Trophoblast cell (in vitro differentiated cells and primary cell): ENCODE measurements at places on chromosomes 12 and 14.
A peak's percentile ranks its signal among the peaks of the same experiment; 100 is the strongest.

GRCh38 chr14:68762953-68763764, 29.7 kb downstream of the ZFP36L1 start:
- DNase-seq: no peak

- DNase-seq: no peak
These were observed 129.0 kb upstream of the HMGA2 start for GRCh38 chr12:65695113-65695865.

- no peak for DNase-seq
These were observed 141.1 kb downstream of the HMGA2 start for GRCh38 chr12:65965358-65965757.

- no peak for DNase-seq
These were observed 179.7 kb downstream of the SSPN start for GRCh38 chr12:26374934-26375680.

- no peak for DNase-seq
These were observed 211.2 kb upstream of the AVPR1A start for GRCh38 chr12:63362166-63362565.

GRCh38 chr12:95286713-95287112, 69.1 kb downstream of the VEZT start:
- DNase-seq: no peak

DNA sequence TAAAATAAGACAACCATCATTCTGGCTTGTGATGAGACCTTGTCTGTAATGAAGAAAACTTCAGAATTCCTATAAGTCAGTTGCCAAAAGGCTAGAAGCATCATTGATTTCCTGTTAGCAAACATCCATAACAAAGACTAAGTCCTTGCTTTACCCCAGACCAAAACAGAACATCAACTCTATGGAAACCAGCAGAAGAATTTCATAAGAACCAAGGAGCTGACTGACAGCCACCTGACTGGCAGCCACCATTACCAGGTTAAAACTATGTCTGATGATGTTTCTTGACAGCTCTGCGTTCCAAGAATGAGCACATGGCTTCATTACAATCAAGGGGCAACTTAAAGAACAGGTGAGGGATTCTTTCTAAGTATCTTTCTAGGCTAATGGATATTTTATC, 29.3 kb downstream of the HECTD4 start:
- no peak for DNase-seq

GRCh38 chr12:84484798-84485197, 427.8 kb downstream of the SLC6A15 start:
- DNase-seq: no peak

- DNase-seq: no peak
These were observed 273.7 kb downstream of the DAD1 start for GRCh38 chr14:22315336-22315735.

- DNase-seq: no peak
These were observed 601.8 kb downstream of the SLC16A7 start for GRCh38 chr12:60197589-60197988.

DNA sequence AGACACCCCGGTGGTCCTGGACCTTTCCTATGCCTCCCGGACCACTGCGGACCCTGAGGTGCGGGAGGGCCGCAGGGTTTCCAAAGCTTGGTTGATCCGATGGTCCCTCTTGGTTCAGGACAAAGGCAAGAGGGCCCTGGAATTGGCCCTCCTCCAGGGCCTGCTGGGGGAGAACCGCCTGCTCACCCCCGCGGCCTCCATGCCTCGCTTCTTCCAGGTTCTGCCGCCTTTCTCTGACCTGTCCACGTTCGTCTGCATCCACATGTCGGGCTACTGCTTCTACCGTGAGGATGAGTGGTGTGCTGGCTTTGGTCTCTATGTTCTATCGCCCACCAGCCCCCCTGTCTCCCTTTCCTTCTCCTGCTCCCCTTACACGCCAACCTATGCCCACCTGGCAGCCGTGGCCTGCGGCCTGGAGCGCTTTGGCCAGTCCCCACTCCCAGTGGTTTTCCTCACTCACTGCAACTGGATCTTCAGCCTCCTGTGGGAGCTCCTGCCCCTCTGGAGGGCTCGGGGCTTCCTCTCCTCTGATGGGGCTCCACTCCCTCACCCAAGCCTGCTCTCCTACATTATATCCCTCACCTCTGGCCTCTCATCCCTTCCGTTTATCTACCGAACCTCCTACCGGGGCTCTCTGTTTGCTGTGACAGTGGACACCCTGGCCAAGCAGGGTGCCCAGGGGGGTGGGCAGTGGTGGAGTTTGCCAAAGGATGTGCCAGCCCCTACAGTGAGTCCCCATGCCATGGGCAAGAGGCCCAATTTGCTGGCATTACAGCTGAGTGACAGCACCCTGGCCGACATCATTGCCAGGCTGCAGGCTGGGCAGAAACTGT, 13.8 kb downstream of the CBLN3 start:
- no peak for DNase-seq

DNA sequence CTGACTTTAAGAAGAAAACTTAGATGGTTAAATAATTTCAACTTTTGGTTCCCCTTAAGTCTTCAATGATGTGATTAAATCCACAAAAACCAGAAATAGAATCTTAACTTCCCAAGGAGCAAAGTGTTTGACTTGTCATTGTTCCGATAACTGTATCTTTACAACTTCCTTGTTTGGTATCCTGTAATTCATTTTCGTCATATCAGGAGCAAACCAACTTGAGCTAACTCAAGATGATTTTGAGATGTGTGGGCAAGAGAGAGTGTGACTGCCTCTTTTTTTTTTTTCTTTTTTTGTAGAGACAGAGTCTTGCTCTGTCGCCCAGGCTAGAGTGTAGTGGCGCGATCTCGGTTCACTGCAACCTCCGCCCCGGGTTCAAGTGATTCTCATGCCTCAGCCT, 25.3 kb downstream of the DRAM1 start:
- DNase-seq: no peak

DNA sequence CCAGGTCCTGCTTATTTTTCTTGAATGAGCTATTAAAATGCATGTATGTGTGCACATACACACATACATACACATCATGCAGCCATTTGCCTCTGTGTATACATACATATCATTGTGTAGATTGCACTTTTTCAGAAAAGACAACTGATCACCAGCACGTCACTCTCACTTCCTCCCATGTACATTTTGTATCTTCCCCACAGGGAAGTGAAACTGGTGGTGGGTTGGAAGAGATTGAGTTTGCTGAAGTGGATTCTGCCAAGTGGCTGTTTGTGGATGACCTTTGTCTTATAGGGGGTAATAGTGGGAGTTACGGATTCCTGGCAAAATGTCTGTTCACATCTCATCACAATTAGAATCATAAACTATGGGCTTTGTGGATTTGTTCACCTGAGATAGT, 448.6 kb downstream of the RAD51B start:
- peak; percentile 35 for DNase-seq

DNA sequence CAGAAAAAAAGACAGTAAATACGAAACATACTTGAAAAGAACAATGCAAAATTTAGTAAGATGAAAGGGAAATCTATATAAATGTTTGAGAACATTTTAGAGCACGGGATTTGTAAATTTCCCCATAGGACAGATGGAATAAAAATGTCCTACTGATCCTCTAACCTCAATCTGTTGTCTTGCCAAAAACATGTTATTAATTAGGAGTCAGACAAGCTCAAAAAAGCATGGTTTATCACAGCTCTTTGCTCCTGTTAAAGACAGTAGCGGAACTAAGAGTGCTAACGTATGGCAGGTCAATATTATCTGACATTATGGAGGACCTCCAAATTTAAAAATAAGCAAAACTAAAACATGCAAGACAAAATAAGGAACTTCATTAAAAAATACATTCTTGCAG, 12.9 kb downstream of the GMFB start:
- DNase-seq: no peak

DNA sequence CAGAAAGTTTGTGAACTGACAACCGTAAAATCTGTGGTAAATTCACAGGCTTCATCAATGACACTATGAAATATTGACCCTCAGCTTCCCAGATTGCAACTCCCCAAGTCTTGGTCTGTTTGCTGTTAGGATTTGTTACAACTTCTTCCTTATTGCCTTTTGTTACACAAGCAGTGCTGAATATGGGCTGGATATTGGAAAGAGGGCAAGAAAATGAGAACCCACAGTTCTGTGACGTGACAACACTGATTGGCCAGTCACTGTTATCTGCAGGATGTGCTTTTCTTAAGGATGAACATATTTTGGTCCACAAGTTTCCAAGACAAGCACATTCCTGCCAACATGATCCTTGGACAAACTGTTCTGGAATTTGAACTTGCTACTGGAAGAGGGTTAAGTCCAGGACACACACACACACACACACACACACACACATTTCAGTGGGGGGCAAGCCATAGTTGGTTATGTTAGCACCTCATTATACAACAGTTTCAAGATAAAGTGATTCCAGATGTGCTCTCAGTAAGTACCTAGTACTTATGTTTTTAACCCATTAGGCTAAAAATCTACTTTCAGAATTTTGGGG, 16.6 kb upstream of the SLC38A2 start:
- DNase-seq: no peak

DNA sequence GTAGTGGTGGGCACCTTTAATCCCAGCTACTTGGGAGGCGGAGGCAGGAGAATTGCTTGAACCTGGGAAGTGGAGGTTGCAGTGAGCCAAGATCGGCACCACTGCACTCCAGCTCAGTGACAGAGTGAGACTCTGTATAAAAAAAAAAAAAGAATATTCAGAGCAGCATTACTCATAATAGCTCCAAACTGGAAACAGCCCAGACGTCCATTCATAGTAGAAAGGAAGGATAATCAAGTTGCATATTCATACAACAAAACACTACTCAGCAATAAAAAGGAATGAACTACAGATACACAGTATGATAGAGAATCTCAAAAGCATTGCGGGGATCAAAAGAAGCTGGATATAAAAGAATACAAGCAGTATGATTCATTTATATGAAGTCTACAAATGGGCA, 19.1 kb downstream of the TMEM30B start:
- DNase-seq: no peak

DNA sequence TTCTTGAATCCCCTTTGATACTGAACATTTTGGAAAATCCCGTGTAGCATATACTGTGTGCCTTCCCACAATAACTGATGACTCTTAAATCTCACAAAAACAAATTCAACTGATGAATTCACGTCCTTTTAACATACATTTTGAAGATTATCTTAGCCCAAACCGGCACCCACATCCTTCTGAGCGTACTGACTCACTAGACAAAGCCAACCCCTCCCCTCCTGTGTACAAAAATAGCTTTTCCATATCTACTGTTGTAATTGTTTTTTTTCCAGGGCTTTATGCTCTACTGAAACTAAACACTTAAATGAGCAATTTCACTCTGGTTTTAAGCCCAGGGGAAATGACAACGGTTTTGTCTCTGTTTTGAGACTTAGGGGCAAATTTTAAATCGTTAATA, 109.4 kb upstream of the ATF7IP start:
- DNase-seq: no peak

DNA sequence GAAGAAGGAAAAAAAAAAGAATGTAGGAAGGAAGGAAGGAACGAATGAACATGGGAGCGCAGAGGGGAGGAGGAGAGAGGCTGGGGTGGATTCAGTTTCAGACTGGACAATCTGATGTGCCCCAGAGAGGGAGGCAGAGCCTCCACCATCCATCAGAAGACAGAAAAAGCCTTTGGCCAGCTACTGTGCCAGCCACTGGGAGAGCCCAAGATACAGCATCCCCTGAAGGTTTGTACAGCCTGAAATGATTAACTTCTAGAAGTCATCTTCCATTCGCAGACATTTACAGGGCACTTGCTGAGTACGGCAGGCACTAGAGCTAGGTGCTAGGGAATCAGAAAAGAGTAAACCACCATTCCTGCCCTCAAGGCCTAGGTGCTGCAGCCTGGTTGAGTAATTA, 9.0 kb downstream of the PLEKHG6 start:
- DNase-seq: no peak

DNA sequence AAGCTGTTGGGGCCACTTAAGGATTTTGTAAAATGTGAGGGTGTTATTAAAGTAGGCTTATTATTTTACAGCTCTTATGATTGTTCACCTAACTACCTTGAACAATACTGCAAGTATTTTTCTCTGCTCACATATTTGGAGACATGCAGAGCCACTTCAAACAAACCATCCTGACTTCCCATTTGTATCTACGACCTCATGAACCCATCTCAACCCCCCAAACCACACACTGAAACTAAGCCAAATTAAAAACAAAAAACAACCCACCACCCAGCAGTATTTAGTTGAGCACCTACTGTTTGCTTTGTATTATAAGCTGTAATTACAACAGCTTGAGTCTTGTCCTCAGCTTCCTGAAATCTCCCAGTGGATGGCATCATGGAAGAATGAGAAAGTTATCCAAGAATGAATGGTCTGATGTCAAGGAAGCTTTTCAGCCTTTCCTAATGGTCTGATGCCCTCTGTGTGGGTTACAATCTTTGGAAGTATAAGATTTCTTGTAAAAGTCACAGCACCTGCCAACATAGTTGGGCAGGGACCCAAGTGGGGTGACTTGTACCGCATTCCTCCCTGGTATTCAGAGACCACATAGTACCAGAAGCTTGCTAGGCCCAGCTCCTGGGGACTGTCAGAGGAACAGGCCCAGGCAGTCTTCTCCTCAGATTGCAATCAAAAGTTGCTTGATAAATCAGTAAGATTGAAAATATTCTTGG, 416.6 kb downstream of the ZFP36L1 start:
- no peak for DNase-seq

- peak; percentile 34 for DNase-seq
These were observed 26.4 kb upstream of the FGF6 start for GRCh38 chr12:4472046-4472445.

DNA sequence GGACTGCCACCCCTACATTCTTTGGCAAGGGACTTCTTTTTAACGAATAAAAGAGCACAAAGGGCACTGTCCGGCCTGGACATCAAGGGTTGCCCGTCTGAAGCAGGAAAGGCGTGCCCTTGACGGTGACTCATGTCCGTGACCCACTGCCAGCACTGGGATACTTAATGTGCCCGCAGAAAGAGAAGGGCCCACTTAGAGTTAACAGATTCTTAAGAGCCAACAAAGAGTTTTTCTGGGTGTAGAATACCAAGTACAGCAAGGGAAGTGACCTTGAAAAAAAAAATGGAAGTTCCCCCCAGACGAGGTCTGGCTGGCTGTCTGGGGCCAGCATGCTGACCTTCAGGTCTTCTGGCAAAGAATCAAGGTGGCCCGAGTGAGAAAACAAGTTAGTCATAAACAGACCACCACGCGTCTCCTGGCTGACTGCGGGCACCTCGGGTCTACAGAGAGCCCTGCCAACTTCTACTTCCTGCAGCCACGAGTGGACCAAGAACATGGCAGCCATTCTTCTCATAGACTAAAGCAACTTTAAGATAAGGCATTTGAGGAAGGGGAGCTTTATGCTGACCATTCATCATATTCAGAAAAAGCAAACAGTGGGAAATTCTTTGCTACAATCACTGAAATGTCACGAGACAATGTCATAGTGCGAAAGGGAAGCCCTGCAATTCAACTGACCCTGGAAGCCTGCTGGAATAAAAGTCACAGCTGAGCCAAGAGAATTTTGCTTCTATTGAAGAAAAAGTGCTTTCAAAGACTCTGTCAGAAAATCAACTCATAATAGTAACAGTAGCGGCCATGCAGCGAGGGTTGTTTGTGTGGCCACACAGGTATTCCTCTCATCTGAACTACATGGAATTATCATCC, 10.5 kb upstream of the SELPLG start:
- no peak for DNase-seq
